ENCODE measurements at places on chromosomes 12 and 14.
A peak's percentile ranks its signal among the peaks of the same experiment; 100 is the strongest.

GRCh38 chr14:81401420-81402122 is 1.4 kb upstream of the STON2 start:
- peak; percentile 84 for DNase-seq

- DNase-seq, result peak; percentile 43
Observed at GRCh38 chr14:33414041-33414440, 475.4 kb downstream of the NPAS3 start.

DNA sequence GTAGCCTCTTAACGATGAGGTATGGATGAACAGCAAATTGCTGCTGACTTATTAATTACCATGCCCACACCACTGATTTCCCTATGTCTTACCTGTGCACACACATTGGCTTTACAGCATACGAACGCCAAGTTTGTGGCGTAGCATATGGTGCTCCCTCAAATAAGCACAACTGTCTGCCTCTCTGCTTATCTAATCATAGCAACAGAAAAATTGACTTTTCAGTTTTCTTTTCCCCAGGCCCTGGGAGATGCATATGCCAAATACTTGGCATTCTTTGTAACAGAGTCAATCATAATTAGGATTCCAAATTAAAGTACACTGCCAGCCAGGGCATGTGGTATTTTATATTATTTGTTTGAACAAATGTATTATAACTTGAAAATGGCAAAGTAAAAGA is 625.5 kb downstream of the DIO2 start:
- no peak for DNase-seq

GRCh38 chr12:104219908-104220404 is 4.4 kb downstream of the TXNRD1 start:
- DNase-seq, result peak; percentile 23

GRCh38 chr14:101784631-101785030 is 23.1 kb downstream of the PPP2R5C start:
- no peak for DNase-seq

DNA sequence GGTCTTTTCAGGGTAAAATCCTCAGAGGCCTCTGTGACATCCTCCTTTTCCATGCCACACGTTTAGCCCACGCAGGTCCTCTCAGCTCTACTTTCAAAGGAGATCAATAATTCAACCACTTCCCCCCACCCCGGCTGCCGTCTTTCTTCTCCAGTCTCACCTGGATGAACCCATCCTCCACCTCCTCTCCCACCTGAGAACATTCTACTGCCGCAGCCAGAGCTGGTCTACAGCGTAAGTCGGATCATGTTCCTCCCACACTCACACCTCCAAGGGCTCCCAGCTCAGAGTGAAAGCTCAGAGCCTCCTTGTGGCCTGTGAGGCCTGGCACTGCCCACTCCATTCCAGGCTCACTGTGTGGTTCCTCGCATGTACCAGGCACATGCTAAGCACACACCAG is 246.6 kb downstream of the CHST11 start:
- DNase-seq, result no peak

DNA sequence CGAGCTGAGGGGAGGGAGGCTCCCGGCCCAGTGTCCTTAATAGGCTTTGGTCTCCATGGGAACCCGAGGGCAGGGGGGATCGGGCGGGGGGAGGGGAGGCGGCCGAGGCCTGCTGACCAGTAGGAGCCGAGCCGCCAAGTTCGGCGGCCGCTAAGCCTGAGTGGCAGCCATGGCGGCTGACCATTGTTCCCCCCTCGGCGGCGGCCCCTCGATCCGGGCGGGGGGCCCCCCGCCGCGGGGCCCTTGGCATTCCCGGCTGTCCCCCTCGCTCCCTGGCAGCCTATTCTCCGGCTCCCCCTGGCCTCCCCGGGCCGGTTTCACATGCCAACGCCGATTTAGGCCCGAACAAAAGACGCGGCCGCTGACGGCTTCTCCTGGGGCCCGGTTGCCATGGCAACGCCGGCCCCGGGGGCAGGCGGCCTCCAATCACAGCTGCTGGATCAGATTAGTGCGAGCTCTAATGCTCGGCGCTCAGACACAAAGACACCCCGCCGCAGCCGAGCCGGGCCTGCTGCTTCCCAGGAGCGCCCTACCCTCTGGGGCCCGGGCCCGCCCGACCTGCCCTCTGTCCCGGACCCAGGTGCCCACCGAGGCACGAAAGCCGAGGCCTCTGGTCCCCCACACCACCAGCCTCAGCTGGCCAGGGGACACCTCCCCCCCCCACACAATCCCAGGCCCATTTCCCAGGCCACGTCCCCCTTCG is 7.3 kb downstream of the MSI1 start:
- no peak for DNase-seq

GRCh38 chr12:131231032-131231980 is 277.6 kb downstream of the ADGRD1 start:
- no peak for DNase-seq

DNA sequence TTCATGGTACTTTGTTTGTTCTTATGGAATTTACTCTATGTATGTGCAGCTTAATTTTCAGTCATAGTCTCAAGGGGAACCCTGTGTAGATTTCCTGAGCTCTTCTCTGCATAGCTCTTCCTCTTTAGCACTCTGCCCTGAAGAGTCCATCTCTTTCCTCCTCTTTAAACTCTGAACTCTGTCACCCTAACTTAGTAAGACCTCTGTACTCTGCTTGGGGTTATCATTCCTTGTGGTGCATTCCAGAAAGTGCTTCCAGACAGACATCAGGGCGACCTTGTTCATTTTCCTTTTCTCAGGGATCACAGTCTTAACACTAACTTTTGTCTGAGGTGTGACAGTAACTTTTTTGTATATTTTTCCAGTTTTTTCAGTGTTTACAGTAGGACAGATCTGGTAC is 179.3 kb downstream of the RAD51B start:
- no peak for DNase-seq

- DNase-seq, result no peak
Observed at GRCh38 chr12:130461839-130462557, 124.3 kb downstream of the PIWIL1 start.

DNA sequence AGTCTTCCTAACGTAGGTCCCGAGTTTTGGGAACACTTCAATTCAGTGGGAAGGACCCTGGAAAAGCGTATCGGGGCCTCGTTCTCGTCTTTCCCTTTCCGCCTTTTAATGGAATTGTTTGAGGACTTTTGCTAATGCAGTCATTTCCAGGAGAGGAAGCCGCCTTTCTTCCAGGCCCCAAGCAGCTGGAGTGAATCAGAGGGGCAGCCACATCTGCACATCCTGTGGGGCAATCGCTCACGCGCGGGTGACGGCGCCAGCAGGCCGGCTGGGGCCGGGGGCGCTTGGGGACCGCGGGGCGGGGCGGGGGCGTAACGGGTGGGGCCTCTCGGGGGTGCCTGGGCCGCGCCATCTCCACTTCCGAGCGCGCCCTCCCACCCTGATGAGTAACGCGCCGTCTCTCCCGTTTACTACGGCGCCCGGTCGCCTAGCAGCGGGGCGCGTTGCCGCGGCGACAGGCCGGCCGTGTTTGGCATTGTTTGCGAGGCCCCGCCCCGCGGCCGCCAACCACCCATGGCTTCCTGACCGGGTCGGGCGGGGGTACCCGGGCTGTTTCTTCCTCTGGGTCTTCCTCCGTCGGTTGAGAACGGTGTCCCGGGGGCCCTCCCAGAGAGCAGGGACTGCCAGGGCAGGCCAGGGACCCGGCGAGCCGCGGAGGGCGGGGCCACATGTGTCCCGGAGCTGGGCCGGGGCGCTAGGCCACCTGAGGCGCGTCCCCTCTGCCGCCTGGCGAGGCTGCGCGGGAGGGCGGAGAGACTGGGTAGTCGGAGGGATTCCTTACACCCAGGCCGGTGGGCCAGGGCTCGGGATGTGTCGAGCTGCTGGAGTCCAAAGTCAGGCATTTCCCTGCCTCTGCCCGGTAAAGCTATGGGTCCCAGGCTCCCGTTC is 2.3 kb downstream of the GSG1 start:
- DNase-seq, result peak; percentile 98

- DNase-seq, result no peak
Observed at GRCh38 chr12:43063650-43064049, 474.1 kb upstream of the PRICKLE1 start.

DNA sequence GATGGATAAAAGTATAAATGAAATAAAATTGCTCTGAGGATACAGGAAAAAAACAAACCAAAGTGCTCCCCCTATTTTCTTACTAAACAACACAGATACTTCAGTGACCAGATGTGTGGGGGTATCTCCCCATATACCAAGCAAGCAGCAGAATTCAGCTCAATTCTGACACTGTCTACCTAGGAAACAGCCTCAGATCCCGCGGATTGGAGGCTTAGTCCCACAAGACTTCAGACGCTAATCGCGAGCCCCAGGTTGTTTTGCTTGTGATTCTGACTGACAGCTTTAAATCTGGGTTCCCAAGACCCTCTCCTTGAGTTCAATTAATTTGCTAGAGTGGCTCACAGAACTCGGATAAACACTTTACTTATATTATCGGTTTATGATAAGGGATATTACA is 17.3 kb downstream of the NFKBIA start:
- no peak for DNase-seq

DNA sequence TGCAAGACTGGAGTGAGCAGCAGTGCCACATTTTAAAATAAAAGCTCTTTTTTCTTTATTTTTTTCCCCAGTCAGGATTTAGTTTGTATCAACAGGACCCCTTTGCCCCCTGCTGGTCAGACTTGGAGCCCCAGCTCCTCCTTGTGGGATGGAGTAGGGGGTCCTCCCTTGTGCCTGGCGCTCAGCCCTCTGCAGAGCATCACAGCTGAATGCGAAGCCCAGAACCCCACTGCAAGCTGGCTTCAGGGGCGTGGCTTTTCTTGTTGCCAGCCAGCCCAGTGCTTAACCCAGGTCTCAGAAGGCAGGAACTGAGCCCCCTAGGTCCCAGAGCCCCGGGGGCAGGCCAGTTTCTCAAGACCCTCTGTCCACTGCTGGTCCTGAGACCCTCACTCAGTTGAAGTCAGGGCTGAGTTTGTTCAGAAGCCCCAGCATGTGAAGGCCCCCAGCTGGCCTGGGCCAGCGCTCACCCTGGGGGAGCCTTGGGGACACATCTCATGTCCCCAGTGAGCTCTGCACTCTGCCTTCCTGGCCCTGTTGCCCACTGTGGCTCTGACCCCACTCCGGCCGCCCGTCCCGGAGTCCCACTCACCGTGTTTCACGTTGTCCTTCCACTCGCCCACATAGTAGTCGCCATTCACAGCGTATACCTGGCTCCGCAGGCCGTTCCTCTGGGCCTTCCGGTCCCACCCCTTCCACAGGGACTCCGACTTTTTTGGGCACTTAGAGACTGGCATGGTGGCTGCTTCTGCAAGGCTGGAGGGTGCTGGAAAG is 519 bp downstream of the MORN3 start:
- peak; percentile 31 for DNase-seq

DNA sequence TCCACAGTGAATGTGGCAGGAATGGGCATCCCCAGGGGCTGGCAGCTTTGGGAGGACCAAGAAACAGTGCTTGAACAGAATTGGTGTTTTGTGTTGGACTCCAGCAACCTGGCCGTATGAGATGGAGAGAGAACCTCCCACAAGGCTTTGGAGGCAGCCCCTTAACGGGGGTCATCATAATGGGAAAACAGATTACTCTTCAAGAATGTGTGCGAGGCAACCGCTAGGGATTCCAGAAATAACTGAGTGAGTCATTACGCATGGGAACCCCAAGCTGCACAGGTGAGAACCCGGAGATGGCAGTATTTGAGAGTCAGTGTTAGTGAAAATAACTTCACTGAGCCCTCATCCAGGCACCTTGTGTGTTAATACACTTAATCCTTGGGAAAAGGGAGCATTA is 567.8 kb upstream of the TBX3 start:
- DNase-seq, result no peak

DNA sequence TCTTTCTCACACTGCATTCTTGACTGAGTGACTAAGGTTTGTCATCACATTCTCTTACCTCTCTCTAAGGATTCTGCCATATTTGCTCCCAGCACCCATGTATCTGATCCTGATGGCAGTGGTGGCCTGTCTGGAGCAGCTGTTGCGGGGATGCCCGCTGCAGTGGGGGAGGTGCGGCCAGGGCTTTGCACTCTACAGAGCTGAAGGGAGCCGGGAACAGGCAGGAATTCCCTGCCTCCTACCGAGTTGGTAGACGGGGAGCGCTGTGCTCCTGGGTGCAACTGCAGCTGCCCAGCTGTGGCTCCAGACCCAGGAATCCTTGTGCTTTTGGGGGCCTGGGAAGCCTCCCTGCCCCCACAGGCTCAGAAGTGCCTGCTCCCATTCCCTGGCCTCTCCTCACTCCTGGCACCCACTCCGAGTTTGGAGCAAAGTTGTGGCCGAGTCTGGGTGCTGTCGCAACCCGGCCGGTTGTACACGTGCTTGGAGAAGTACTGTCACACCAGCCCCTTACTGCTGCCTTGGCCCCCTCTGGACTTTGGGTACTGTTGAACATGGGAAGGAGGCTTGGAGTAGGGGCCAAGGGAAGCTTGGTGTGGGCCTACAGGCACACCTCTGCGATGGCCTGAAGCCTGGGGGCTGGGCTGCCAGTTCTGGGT is 106.9 kb upstream of the OR4E1 start:
- no peak for DNase-seq

GRCh38 chr12:75635606-75636444 is 124.4 kb upstream of the KRR1 start:
- no peak for DNase-seq

- DNase-seq, result no peak
Observed at GRCh38 chr12:52692254-52692653, 11.1 kb downstream of the KRT77 start.

GRCh38 chr14:65016471-65016870 is 29.8 kb downstream of the FNTB start:
- DNase-seq, result no peak

DNA sequence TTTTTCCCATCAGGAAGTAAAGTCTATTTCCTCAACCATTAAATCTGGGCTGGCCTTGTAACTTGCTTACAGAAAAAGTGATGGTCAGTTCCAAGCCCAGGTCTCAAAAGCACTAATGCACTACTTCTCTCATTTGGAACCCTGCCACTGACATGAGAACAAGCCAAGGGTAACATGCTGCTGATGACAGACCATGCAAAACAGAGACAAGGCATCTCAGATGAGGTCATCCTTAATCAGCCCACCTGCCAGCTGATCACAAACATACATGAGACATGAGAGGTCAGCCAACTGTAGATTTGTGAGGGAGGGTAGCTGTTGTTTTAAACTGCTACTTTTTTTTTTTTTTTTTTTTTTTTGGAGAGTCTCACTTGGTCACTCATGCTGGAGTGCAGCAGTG is 16.2 kb downstream of the TWF1 start:
- no peak for DNase-seq

- no peak for DNase-seq
Observed at GRCh38 chr14:71741241-71741640, 191.0 kb upstream of the RGS6 start.

GRCh38 chr12:20549108-20549719 is 145.9 kb upstream of the SLCO1C1 start:
- DNase-seq, result no peak

- no peak for DNase-seq
Observed at GRCh38 chr14:38884109-38884508, 218.9 kb downstream of the SEC23A start.
